Stimulated activated CD4-positive, alpha-beta T cell treated with anti-CD3 and anti-CD28 coated beads, Interleukin-15, amount 100 ng/mL, for 48 hours (primary cell): ENCODE measurements at places on chromosomes 16 and 17.

DNA sequence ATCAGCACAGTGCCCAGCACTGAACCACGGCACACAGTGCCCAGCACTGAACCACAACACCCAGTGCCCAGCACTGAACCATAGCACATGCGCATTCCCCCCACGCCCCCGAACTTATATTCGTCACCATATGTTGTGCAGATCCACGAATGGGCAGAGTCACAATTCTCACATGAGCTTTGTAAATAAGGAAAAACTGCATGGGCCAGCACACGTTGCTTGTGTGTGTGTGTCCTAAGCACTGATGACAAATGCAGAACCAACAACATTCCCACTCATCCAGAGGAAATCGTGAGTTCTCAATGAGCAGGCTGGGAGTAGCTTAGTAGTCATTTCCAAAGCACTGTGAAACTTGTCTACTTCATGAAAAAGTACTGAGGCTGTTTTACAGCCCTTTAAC is 70.0 kb downstream of the ADCY9 start:
- DNase-seq, result no peak

DNA sequence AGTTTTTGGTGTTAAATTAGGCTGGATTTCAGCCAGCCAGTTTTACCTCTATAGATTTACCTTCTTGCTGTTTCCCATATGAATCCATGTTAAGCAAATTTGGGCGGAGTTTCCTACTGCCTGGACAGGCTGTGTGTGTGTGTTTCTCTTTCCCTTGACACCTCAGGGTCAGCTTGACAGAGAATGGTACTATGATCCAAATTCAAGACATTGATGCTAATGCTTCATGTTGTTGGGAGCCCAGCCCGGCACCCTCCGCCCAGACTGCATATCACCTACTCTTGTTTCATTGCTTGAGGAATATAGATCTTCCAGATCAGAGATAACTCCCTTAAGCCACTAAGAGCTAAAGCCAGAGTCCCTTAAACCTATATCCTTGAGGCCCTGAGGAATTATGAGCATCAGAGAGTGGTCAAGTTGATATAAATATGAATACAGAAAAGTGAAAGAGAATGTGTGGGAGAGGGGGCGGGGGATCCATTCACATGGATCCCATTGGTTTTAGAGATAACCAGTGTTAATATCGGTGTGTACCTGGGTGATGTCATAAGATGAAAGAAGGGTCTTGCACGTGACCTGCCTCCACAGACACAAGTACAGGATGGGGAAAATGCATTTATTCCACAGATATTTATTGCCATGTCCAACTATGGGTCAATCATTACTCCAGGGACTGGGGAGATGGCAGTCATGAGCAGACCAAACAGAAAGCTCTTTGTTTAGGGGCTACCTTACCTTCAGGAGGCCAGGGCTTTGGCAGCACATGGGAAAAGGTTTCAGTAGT is 69.7 kb downstream of the WIPI1 start:
- DNase-seq, result no peak

- DNase-seq, result no peak
Observed at GRCh38 chr17:30084788-30085187, 31.8 kb upstream of the NSRP1 start.

DNA sequence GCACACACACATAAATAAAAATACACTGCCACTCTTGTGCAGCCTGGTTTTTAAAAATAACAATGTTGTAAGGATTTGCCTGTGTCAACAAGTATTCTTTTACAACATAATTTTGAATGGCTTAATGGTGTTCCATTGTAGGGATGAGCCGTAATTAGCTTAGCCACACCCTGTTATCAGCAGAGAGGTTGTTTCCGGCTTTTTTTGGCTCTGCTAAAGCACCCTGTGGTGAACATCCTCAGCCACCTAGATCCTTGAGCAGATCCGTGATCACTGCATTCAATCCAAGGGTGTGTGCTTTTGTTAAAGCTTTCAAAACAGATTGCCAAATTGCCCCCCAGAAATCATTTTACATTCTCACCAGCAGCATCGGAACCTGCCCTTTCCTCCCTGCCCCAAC is 7.0 kb downstream of the KATNB1 start:
- DNase-seq, result no peak

DNA sequence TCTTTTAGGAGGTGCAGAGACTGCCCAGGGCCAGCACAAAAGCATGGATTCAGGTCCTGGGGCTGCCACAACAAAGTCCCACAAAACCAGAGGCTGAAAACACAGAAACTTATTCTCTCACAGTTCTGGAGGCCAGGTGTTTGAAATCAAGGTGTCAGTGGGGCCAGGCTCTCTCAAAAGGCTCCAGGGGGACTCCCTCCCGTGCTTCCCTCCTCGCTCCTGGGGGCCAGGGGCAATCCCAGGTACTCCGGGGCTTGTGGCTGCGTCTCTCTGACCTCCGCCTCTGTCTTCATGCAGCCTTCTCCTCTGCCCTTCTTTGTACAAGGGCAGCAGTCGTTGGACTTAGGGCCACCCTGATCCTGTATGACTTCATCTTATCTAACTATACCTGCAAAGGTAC is 8.3 kb upstream of the RBFOX3 start:
- DNase-seq, result no peak

- no peak for DNase-seq
Observed at GRCh38 chr17:75998327-75998795, 2.3 kb upstream of the CDK3 start.

GRCh38 chr16:29943846-29944799 is 17.8 kb upstream of the TMEM219 start:
- no peak for DNase-seq

- no peak for DNase-seq
Observed at GRCh38 chr16:3454631-3455147, 11.2 kb downstream of the NAA60 start.

DNA sequence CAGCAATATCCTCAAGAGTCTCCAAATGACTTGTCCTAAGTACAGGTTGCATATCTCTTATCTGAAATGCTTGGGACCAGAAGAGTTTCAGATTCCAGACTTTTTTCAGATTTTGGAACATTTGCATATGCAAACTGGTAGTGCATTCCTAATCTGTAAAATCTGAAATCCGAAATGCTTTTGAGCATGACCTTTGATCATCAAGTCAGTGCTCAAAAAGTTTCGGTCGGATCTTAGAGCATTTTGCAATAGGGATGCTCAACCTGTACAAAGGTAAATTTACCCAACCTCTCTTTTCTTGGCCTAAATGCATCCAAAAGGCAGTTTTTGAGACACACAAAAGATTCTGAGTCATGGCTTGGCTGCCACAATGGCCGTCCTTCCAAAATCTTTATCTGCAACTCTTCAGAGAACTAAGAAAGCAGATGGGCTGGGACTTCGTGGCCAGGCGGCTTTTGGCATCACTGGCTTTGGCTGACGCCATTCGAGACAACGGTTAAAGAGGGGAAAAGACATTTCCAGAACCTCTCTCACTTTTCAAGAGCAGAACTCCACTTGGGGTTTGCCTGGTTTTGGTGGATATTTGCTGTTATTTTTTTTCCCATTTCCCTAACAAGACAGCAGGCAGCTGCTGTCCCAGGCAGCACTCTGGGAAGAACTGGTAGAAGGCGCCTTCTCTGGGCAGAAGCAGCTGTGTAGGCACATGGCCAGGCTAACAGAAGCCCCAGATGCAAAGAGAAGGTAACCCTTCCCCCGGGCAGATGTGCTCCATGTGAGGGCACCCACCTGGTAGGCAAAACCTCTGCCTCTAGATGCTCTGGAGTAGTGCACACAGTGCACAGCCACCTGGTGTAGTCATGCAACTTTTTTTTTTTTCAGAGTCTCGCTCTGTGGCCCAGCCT is 8.9 kb downstream of the CPPED1 start:
- DNase-seq, result no peak

- no peak for DNase-seq
Observed at GRCh38 chr17:66487121-66487520, 184.7 kb downstream of the PRKCA start.

DNA sequence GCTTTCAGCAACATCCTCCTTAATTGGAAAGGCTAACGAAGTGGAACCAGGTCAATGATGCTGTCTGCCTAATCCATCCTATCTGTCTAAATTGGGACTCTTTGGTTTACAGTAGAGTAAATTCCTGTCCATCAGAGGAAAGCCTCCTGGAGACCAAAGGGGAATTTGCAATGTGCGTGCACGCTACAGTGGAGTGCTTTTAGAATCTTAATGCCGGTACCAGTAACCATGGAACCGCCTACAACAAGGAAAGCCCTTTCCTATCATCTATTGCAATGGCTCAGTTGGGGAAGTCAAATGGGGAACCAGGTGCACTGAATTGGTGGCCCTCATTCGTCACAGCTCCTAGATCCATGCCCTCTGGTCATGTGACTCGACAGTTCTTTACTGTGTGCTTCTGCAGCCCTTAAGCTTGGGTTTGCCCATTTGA is 110.1 kb downstream of the XYLT1 start:
- DNase-seq, result no peak

DNA sequence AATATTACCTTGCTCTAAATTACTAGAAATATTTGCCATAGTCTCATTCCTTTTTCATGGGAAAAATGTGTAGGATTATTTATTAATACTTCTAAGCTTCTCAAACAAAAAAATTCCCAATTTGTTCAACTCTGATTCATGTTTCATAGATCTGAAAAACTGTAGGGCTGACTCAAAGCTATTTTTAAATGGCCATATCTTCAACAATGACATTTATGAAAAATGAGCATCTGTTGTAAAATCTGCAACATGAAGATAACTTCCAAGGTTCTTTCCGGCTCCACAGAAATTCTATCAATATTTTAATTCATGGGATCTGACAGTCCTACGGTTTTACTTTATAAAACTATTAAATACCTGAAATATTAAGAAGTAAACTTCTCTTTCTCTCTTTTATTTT is 192.7 kb upstream of the KCNJ16 start:
- no peak for DNase-seq

DNA sequence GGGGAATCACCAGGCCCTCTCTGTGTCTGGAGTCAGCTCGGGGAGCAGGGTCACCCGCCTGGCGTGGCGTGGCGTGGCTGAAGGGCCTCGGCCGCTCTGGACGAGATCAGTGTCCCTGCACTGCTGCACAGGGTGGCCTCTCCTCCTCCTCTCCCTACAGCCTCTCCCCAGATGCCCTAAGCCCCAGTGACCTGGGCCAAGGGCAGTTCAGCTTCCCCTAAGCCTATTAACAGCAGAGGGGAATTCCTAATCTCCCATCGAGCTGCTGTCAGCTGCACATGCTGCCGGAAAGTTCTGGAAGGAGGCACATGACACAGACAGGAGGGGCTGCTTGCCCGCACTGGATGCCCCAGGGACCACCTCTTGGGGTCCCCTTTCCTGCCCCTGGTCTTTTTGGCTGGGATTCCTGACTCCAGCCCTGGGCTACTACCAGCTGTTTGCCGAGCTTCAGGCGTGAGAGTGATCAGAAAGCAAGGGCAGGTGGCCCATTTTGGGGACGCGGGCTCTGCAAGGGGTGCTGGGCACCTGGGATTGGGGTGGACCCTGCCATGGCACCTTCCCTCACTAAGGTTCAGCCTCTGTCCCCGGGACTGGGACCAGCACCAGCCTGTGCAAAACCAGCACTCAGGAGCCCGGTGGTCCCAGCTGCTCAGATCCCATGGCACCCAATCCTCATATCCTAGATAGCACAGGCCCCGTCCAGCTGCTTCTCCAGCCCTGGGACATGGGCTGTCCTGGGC is 794 bp downstream of the PDE6G start:
- DNase-seq, result no peak

DNA sequence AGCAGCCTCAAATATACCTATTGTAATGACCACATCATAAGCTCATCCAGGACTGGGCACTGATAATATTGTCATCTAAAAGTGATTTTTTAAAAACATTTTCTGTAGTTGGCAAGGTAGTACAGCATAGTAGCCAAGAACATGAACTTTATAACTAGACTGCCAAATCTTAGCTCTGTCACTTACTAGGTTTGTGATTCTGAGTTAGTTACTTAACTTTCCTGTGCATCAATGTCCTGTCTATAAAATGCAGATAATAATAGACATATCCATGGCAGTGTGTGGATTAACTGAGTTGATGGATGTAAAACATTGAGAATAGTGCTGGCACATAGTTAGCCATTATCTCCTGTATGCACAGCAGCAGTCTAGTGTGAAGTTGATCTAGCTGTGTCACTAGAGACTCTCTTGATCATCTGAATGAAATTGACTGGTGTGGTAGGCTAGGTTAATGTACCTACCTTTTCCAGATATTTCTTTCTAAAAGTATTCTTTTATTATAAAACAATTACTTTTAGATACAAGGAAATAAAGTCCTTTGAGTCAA is 101.5 kb downstream of the STXBP4 start:
- no peak for DNase-seq

DNA sequence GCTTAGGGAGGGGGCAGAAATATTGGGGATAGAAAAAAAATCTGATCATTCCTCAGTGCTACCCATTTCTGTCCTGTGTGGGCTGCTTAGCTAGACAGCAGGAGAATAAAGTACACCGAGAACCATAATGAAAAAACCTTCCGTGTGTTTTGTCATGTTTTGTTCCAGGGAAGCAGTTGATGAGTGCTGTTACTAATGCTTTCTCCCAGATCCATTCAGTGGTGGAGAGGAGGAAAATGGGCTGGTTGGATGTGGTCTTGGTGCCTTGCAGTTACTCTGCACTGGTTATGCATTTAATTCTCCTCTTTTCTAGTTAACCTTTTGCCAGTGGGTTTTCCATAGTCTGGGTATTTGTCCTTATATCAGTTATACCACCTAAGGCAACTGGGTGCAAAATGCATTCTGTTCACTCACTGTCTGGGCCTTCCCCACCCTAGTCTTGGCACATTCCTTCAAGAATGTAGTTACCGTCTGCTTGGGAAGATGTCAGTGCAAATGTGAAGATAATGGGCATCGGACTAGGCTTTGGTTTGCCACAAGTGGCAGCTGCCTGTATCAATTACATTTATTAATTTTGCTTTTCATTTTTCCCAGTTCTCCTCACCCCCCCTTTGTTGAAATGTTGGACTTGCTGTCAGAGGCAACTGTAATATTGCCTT is 9.3 kb upstream of the TBKBP1 start:
- no peak for DNase-seq

GRCh38 chr17:18227635-18228034 is 2.2 kb downstream of the LLGL1 start:
- DNase-seq, result no peak

DNA sequence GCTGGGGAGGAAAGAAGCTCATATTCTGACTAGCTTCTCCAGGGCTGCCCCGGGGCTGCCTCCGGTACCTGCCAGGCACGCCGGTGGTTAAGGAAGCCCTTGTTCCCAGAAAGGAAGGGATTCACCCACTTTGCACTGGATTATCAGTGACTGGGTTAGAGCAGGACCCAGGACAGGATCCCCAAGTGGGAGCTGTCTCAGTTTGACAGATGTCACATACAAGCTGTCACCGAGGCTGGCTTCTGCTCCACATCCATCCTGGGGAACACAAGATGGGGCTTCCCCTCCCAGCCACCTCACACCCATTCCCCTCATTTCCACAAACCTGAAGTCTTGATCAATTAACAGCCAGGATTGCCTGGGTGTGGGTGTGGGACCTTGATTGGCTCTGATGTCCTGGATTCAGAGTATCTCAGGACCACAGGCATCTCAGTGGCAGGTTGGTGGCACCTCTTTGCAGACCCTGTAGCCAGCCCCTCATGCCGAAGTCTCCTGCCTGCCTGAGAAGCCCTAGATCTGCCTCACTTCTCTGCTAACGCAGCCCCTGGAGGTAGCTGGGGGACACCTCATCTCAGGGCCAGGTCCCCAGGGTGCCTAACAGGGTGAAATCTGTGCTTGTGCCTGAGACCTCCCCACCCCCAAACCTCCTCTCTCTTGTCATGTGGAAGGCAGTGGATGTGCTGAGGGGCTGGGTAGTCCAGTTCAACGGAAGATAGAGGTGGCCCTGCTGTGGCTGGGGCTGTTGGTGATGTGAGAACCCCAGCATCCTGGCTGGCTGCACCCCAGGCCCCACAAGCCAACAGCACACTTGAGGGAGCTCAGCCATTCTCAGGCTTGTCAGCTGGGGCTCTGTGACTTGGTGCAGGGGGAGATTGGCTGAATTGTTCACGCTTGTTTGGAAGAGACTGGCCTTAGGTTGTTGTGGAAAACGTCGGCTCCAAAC is 1.4 kb downstream of the CACNG5 start:
- DNase-seq, result no peak
